ENCODE measurements at places on chromosomes 16 and 17.
A peak's percentile ranks its signal among the peaks of the same experiment; 100 is the strongest.

- DNase-seq: no peak
Measured at GRCh38 chr16:85858984-85859817, 39.8 kb upstream of the IRF8 start.

- DNase-seq: peak; percentile 39
Measured at GRCh38 chr17:21214777-21215541, 998 bp upstream of the TMEM11 start.

- no peak for DNase-seq
Measured at GRCh38 chr17:33040461-33040860, 48.8 kb downstream of the SPACA3 start.

- no peak for DNase-seq
Measured at GRCh38 chr16:83579436-83579835, 228.3 kb upstream of the HSBP1 start.

DNA sequence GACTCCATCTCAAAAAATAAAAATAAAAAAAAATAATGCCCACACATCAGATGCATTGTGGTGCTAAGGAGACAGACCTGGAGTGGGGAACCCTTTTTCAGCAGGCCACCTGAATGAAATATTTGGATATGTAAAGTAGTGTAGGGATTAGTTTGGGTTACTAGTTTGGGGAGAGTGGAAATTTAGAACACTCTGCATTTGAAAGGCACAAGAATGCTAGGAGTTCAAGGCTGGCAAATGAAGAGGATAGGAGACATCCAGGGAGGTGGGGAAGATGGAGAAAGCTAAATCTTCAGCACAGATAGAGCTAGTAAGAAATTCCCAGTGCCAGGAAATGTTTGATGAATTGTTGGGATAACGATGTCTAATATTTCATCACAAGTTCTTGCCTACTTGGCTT, 298.3 kb upstream of the ERCC4 start:
- no peak for DNase-seq

DNA sequence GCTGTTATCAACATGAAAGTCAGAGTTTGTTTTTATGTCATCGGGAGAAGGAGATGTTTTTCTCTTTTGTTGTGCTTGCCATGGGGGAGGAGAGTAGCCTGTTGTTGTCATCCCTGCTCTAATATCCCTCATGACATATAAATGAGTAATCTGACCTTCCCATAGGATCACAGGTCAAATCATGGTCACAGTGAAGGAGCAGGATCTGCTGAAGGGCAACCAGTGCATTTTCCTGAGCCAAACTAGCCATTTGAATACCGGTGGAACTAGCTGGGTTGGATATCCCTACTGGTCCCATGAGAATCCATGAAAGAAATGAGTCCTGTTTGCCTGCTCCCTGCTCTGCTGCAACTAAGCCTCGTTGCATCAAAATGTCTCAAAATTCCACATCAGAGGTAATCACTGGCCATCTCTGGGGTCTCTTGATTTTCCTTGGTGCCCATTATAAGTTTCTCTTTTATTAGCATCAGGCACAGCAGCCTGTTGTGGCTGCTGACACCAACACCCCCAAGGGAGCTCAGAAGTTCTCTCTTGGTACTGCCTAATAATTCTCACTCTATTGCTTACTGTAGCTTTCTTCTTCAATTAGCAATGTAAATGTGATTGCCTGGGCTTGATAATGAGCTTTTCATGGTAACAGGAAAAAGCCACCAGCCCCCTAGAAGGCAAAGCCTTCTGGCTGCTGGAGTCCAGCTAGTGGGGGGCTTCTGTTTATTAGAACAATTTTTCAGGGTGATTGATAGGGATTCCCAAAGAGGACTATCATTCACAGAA, 211.4 kb upstream of the ERCC4 start:
- no peak for DNase-seq

DNA sequence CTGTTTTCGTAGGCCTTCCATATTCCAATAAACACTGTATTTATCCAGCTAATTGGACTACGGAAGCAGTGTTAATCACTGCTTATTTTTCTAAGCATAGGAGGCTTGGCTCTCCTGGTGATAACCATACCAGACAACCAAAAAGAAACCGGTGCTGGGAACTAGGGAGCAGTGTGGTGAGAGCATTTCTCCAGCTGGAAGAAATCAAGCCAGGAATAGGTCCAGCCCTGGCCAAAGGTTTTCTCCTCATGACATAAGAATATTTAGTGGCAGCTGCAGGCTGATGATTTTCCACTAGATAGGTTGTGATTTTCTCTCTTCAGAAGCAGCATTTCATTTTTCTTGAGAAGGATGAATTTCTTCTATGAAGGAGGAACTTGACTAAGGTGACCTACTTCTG, 141.5 kb downstream of the TRIM37 start:
- no peak for DNase-seq

- DNase-seq: no peak
Measured at GRCh38 chr17:17077861-17078732, 35.8 kb downstream of the MPRIP start.

DNA sequence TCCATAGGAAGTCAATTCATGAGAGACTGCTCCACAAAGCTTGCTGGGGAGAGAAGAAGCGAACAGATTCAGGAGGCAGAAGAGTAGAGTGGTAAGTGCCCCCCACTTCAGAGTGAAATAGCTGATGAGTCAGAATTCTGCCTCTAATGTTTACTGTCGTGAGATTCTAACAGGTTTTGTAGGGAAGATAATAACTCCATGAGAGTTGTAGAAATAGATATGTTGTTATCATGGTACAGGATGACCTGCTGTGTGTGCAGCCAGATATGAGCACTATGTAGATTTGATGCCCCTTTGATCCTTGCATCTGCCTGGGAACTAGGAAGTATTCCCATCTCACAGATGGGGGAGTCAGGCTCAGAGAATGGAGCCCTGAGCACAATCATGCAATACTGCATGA, 502.4 kb upstream of the CDH11 start:
- DNase-seq: no peak

GRCh38 chr17:9107527-9107926, 86.2 kb downstream of the NTN1 start:
- no peak for DNase-seq

GRCh38 chr16:73046849-73047214, 1.1 kb downstream of the ZFHX3 start:
- DNase-seq: no peak

DNA sequence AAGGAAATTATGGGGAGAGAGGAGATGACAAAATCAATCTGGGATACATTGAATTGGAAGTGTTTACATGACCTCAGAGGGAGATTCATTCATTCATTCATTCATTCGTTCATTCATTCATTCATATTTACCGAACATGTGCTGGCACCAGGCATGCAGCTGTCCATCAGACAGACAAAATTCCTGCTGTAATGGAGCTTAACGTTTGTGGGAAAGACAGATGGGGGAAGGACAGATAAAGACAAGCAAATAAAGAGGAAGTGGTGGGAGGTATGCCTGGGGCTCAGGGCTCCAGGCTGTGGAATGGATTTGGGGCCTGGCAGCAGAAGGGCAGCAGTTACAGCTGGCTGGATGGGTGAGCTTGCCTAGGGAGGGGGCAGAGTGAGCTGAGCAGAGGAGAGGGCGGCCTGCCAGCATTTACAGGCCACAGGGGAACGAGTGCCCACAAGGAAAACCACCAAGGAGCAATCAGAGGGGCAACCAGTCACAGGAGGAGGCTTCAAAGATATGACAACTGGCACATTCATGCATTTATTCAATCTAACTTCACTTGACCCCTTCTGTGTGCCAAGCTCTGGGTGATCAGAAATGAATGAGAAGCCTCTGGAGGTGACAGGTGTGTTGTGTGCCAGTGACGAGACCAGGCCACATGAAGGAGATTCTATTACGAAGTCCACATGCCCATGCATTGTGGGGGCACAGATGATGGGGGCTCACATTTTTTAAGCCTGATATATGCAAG, 48.5 kb downstream of the ARHGAP27 start:
- no peak for DNase-seq

- DNase-seq: peak; percentile 57
Measured at GRCh38 chr16:12157517-12158093, 181.1 kb downstream of the SNX29 start.

- DNase-seq: no peak
Measured at GRCh38 chr16:79823639-79824038, 223.1 kb upstream of the MAF start.

DNA sequence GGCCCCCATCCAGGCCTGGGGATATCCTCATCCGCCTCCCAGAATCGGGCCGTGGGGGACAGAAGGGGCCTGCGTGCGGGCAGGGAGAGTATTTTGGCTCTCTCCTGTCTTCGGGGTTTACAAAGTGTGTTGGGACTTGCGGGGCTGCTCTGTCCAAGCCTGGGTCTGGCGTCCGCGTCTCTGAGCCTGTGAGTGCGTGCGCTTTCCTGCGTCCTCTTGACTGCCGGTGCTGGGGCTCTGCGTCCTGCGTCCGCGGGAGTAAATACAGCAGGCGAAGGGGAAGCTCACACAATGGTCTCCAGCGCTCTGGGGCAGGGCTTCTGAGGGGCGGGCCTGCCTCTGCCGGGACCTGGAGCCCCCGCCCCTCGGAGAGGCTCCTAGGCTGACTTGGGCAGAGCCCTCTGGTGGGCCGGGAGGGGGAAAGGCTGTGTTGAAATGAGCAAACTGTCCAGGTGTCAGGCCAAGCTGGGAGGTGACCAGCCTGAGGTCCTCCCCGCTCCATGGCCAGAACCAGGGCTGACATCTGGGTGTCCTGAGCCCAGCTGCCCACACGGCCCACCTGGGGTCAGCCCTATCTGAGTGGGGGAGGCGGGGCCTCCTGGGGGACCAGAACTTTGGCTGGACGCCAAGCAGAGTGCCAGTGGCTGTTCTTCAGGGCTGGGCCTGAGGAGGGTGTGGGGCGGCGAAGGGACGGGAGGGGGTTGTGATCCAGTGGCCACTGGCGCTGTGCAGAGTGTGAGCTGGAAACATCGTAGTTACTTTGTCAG, 233.6 kb downstream of the SEC14L1 start:
- peak; percentile 91 for DNase-seq

GRCh38 chr16:72809446-72809845, 238.5 kb downstream of the ZFHX3 start:
- no peak for DNase-seq

DNA sequence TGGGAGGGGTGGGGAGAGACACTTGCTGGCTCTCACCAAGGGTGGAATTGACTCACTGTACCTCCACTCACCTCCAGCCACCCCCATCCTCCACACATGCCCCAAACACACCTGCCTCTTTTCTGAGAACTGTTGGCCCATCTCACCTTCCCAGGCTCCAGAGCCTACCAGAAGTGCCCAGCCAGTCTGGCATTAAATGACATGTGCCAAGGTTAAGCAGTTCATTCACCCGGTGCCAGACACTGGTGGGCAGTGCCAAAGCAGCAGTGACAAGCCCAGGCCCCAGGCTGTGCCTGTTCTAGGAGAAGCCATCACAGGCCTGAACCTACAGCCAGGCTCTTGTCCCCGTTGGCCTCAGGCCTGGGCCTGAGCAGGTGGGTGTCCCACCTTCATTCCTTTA, 11.2 kb downstream of the MVP start:
- DNase-seq: no peak

DNA sequence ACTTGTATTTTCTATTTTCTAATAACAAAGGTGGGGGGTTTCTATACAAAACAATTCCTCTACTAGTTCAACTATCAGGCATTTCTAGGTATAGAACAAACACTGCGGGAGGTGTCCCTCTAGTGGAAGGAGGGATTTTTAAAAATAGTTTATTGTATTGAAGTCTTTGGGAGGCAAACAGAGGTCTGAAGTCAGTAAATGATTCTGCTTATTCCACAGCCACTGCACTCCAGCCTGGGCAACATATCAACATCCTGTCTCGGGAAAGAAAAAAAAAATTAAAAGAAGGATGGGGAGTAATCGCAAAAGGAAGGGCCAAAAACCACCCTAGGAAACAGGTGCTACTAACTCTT, 648 bp upstream of the ERCC4 start:
- DNase-seq: peak; percentile 64

DNA sequence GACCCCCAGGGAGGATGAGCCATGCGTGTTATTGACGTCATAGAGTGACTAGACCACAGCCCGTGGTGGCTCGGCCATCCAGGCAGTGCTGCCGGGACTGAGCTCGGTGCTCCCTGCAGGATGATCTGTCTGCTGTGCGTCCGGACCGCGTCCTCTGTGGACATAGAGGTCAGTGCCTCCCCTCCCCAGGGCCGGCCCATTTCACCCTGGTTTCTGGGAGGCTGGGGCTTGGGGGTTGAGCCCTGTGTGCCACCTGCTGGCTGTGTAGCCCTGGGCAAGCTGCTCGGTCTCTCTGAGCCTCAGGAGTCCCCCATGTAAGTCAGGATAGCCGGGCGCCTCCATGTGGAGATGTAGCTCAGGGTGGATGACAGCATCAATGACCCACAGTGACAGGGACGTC, 8.3 kb downstream of the TSC2 start:
- DNase-seq: peak; percentile 41

- DNase-seq: peak; percentile 67
Measured at GRCh38 chr17:29176558-29177351, 3.4 kb downstream of the MYO18A start.

DNA sequence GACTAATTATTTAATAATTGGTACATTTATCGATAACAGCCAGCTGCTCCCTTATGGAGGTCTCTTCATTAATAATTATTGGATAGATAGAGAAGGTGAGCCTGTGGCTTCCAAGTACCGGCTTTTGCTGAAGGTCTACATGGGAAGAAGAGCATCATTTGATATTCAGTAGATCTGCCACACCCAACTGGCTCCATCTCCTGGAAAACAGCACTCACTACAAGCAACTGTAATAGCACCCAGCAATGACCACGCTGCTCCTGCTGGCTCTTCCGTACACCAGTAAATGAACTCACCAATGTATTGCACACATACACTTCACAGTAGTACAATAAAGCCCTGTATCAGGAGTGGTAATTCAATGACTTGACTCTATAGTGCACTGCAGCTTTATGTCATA, 19.5 kb downstream of the MARVELD3 start:
- peak; percentile 87 for DNase-seq

DNA sequence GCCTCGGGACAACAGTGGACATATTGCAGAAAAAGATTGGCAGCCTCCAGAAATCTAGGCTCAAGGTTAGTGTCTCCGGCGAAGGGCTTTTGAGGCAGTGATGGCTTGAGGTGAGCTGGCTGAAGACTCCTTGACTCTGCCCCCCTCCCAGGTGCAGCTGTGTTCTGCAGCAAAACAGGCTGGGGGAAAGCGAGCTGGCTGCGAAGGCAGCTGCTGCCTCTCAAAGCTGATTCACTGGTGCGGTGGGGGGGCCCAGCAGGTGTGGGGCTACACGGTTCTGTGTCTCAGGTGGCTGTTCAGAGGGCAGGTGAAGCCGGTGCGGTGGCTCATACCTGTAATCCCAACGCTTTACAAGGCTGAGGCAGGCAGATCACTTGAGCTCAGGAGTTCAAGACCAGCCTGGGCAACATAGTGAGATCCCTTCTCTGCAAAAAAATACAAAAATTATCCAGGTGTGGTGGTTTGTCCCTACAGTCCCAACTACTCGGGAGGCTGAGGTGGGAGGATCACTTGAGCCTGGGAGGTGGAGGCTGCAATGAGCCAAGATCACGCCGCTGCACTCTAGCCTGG, 22.9 kb downstream of the C16orf96 start:
- no peak for DNase-seq
